ENCODE measurements at places on chromosomes 12 and 14.

DNA sequence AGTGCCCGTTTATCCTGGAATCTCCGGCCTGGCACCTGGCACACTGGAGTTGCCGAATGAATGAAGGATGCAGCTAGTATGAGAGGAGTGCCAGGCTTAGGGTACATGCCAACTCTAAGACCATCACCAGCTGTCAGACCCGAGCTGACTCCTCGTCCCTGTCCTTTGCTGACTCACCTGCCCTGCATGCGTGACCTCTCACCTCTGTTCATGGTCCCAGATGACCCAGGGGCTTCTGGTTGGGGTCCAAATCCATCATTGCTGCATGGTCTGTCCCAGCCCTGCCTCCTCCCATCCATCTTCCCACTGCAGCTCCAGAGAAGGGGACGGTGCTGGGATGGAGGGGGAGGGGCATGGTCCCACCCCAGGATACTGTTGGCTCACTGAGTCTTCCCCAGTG lies 9.9 kb upstream of the FAM222A start:
- no peak for DNase-seq

GRCh38 chr12:79191391-79191790 lies 326.8 kb downstream of the SYT1 start:
- DNase-seq, result no peak

- DNase-seq, result no peak
Observed at GRCh38 chr14:50599700-50600444, 39.9 kb downstream of the ATL1 start.

DNA sequence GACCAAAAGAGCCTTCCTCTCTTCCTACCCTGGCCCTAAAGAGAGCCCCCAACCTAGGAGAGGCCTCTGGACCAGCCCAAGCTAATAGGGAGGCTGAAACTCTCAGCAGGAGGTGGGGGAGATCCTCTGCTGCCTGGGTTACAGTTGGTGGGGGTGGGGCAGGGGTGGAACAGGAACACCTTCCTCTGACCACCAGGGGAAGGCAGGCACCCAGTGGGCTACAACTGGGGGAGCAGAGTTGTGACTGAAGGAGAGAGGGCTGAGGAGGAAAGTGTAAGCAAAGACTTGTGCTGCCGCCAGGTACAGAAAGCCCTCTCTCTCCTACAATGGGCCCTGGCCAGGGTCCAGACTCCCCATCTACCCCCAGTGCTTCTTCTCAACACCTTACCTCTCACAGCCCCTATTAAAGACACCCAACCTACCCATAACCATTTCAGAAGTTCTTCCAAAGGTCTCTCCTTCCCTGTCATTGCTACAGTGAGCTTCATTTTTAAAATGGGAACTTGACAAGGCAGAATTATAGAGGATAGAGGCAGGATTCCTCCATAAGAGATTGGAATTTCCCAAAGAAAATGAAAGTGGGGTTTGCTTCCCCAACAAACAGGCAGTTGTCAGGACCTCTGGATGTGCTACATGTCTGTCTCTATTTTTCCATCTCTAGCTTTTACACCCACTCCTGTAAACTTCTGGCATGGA lies 1.4 kb downstream of the MYO1A start:
- DNase-seq, result no peak

DNA sequence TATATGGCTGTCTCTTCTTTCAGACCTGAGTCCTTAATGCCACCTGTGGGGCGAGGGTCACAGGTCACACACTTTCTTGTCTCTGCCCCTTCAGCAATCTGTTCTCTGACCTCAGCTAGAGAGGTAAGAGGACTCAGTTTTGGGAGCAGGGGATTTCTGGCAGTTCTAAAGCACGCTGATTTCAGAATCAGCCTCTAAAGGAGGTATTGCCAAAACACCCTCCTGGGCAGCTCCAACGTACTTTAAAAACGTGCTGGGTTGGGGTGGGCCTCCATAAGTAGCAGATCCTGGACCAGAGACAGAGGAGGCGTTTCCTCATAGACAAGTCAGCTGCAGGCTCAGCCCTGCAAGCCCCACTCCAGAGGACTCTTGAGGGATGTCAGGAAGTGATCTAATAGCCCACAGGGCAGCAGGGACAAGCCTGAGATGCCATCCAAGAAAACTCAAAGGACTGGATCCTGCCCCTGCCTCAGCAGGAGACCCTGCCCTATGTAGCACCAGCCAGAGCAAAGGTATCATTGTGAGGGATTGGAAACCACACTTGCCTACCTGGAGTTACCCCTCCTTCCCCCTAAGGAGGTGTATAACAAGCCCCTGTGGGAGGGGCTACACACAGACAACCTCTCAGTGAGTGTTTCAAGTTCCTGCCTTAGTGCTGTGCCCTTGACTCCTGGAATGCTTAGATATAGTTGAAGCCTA lies 8.5 kb downstream of the CTDSP2 start:
- no peak for DNase-seq

DNA sequence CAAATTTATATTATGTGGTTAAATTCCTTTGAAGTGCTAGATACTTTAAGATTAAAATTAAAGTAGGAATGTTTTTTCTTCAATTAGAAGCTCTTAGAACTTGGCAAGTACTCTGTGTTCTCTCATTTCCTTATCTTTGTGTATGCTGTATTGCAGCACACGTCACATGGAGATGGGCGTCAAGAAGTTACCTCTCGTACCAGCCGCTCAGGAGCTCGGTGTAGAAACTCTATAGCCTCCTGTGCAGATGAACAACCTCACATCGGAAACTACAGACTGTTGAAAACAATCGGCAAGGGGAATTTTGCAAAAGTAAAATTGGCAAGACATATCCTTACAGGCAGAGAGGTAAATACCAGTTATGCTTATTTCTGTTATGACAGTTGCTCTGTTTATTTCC lies 19.7 kb downstream of the MARK3 start:
- no peak for DNase-seq

DNA sequence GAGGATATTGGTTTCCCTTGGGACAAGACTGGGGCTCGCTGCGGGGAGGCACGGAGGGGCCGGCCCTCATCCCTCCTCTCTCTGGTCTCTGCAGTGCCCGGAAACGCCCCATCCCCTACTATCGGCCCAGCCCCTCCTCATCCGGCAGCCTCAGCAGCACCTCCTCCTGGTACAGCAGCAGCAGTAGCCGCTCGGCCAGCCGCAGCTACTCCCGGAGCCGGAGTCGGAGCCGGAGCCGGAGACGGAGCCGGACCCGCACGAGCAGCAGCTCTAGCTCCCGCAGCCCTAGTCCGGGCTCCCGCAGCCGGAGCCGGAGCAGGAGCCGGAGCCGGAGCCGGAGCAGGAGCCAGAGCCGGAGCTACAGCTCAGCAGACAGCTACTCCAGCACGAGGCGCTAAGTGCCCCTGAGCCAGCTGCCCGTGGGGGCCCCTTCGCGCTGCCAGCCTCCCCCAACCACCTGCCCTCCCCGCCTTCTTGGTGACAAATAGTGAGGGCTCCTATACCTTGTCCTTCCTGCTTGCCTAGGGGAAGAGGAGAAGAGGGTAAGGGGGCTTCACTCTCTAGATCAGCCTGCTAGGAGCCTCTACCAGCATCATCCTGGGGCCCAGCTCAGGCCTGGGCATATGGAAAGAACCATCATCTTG lies 22.2 kb upstream of the HSPB8 start:
- DNase-seq, result no peak

DNA sequence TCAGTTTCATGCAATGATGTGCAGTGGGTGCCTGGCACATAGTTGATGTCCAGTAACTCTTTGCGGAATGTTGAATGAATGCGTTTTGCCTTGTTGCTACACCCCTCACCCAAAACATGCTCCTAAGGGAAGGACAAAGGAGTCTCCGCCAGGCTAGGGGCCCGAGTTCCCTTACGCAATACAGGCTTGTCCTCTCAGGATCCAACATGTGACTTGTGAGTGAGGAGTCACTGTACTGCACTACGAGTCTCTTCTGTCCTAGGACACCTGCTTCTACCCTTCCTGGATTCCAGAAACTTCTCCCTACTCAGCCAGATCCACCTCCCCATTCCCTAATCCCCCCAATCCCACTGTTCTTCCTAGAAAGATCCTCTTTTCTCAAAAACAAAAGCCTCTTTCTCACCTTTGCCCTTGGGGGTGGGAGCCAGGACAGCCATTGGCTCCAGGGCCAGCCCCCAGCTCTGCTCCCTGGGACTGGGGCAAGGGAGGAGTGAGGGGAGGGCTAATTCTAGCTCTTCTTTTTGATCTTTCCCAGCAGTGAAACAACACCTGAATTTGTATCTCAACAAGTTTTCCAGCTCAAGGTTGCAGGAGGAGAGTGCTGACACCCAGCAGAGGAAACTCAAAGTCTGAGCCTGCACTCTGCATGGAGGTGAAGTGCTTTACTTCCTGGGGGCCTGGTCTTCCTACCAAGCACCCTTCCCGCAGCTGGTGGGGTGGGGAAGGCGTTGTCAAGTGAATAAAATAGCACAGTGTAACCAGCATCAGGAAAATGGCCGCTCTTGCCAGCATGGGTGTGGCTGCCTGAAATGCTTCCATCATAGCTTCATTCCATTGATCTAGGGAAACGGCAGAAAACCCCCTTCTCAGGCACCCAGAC lies 3.4 kb upstream of the OTUB2 start:
- DNase-seq, result no peak

DNA sequence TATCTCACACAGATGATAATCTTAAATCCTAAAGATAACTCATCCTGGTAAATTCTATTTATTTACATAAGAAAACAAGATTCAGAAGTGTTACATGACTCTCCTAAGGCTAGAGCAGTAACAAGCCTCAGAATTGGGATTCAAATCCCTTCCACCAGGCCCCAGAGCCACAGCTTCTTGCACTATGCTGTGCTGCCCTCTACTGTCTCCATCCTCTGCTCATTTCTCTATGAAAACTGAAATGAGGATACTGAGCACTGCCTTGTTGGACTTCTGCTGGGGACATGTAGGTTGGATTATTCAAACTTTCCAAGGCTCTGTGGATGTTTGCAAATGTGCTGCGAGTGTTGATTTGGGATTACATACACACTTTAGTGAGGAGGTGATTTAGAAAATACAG lies 23.5 kb upstream of the C12orf50 start:
- no peak for DNase-seq

DNA sequence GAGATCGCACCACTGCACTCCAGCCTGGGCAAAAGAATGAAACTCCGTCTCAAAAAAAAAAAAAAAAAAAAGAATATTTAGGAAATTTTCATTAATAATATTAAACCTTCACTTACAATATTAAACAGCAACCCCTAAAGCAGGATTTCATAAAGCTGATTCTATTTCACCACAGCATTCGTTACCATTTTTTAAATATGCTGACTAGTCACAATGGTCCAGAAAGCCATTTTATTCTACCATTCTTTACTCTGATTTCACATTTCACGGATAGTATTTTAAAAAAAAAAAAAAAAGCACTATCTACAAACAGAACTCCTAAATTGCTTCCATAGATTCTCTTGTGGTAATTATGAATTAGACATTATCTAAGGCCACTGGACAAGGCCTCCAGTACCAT lies 27.6 kb downstream of the SARNP start:
- DNase-seq, result no peak

GRCh38 chr12:103401421-103401820 lies 94.3 kb downstream of the C12orf42 start:
- DNase-seq, result no peak

DNA sequence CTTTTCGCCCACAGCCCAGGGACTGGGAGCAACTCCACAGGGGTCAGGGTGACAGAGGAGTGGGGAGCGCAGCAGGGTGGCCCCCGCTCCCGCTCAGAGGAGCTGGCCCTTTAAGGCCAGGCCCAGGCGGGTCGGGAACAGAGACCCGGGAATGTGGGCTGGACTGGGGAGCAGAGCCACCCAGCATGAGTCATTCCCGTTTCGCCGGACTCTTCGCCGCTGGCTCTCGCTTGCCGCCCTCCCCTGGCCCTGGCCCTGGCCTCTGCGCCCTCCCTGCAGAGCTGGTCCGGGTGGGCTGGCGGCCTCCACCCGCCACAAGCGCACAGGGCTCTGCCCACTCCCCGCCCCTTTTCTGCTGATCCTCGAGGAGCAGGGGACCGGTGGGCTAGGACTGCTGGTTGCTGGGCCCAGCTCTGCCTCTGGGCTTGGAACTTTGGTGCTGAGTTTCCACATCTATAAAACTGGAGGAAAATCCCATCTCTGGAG lies 92.8 kb downstream of the NINJ2 start:
- no peak for DNase-seq

GRCh38 chr14:79937433-79937832 lies 273.9 kb downstream of the DIO2 start:
- no peak for DNase-seq
